ENCODE measurements at places on chromosomes 3 and 15. TPM values are rescaled to one million over a fixed set of nuclear protein-coding genes. Genes with fewer than 3 reads are reported as not detected.

Gene POPDC2
- total RNA-seq, result not detected

Gene RBMS3
- total RNA-seq, result 13.6 TPM

Gene CLEC3B
- total RNA-seq, result 23.4 TPM

Gene GASK1A
- 1.2 TPM for total RNA-seq

Gene SH3GL3
- not detected for total RNA-seq

Gene ZCWPW2
- 0.74 TPM for total RNA-seq

Gene MYRIP
- total RNA-seq, result not detected

Gene KBTBD13
- total RNA-seq, result not detected

Gene IL5RA
- not detected for total RNA-seq

Gene DNAH12
- total RNA-seq, result not detected

Gene RNU6-1
- total RNA-seq, result not detected

Gene MRAS
- 15.0 TPM for total RNA-seq

Gene GOLGA6L10
- total RNA-seq, result under 0.01 TPM

Gene CD276
- 91.6 TPM for total RNA-seq

Gene NANOGP8
- total RNA-seq, result not detected

Gene ARNT2
- 8.4 TPM for total RNA-seq

Gene MORC1
- total RNA-seq, result not detected

Gene TRPM1
- not detected for total RNA-seq

Gene ADPGK
- 53.8 TPM for total RNA-seq

Gene KNG1
- total RNA-seq, result not detected

Gene GOLGA8T
- not detected for total RNA-seq

Gene CACNA2D2
- 0.17 TPM for total RNA-seq

Gene DAZL
- not detected for total RNA-seq

Gene SPESP1
- total RNA-seq, result 3.7 TPM

Gene SCN11A
- total RNA-seq, result not detected

Gene GRAMD2A
- total RNA-seq, result 1.5 TPM

Gene PTH1R
- total RNA-seq, result 0.34 TPM

Gene SLC7A14
- 0.34 TPM for total RNA-seq

Gene PPP1R14D
- total RNA-seq, result not detected

Gene SPRED1
- total RNA-seq, result 14.0 TPM

Gene PIGB
- total RNA-seq, result 8.2 TPM

Gene AADAC
- total RNA-seq, result not detected

Gene C3orf52
- total RNA-seq, result 1.6 TPM

Gene FILIP1L
- total RNA-seq, result 12.6 TPM

Gene FBN1
- 87.0 TPM for total RNA-seq

Gene ARL6
- 5.7 TPM for total RNA-seq

Gene GUCA1C
- total RNA-seq, result not detected

Gene TMEM40
- total RNA-seq, result not detected

Gene FGD5
- under 0.01 TPM for total RNA-seq

Gene TEX55
- total RNA-seq, result not detected

Gene BFSP2
- not detected for total RNA-seq

Gene DZIP3
- 8.3 TPM for total RNA-seq

Gene ALDH1L1
- total RNA-seq, result 0.15 TPM

Gene EPHB1
- 1.5 TPM for total RNA-seq

Gene TIGIT
- total RNA-seq, result not detected

Gene EBLN2
- 0.89 TPM for total RNA-seq

Gene GOLGA6D
- total RNA-seq, result not detected

Gene CLDND1
- 80.7 TPM for total RNA-seq

Gene GOLGA8G
- not detected for total RNA-seq

Gene ABCF3
- total RNA-seq, result 29.9 TPM

Gene ZNF501
- 2.2 TPM for total RNA-seq

Gene SEMA5B
- not detected for total RNA-seq

Gene THBS1
- 99.2 TPM for total RNA-seq

Gene DGKG
- 0.50 TPM for total RNA-seq

Data from bronchus fibroblast of lung (primary cell).